ENCODE measurements at places on chromosomes 5 and 9.

DNA sequence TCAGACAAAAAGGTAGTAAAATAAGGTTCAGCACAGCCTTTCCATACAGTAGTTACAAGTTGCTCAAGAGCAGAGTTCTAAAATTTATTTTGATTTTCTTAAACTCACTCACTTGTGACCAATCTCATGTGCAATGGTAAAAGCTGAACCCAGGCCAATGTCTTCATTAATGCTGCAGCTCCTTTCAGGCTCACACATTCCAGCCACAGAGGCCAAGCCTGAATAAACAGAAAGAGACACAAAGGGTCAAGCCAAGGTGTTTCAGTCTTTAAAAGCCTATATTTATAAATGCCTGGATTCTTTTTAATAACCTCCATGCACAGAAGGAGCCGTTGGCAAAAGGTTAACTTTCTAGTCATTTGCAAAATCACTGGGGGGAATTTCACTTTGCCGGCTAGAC is 152.5 kb downstream of the ADAMTS6 start:
- DNase-seq = no peak

DNA sequence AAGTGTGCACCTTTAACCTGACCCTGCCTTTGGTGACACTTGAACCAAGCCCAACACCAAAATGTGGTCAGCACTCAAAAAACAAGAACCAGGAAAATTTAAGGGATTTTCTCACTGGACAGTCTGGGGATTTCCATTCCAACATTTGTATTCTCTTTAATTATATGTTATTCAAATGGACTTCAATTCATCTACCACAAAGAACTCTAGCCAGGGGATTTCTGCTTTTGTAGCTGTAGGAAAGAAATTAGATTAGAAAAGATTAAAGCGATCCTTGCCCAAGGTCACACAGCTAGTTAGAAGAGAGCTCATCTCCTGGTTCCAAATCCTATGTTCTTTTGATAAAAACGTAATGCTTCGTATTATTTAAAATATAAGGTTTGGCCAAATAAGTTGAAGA is 94.8 kb upstream of the JAK2 start:
- DNase-seq = no peak

DNA sequence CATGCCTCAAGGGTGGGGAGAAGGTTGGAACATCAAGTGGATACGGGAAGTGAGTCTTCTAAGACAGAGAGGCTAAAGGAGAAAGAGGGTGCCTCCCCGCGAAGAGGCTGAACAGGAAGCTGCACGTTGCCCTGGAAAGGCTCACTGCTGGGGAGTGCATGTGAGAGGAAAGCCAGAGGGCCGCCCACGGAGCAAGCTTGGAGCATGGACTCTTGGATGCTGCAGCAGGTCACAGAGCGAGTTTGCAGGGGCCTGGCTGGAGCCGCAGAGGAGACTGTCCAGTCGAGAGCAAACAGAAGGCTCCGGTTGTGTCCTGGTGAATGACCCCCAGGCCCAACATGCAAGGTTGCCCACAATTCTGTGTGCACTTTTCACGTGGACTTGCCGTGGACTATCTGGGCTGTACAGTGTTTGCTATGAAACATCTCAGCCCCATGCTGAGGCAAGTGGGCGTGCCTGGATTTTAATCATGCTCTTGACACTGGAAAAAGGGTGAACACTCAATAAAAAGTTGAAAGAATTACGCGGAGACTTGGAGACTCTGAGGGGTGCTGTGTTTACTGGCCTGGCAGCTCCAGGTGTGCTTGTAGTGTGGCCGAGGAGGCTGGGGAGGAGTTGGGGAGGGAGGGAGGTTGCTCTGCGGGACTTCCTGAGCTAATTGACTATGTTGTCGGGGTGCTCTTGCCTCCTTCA is 54.5 kb upstream of the GARNL3 start:
- DNase-seq = no peak

DNA sequence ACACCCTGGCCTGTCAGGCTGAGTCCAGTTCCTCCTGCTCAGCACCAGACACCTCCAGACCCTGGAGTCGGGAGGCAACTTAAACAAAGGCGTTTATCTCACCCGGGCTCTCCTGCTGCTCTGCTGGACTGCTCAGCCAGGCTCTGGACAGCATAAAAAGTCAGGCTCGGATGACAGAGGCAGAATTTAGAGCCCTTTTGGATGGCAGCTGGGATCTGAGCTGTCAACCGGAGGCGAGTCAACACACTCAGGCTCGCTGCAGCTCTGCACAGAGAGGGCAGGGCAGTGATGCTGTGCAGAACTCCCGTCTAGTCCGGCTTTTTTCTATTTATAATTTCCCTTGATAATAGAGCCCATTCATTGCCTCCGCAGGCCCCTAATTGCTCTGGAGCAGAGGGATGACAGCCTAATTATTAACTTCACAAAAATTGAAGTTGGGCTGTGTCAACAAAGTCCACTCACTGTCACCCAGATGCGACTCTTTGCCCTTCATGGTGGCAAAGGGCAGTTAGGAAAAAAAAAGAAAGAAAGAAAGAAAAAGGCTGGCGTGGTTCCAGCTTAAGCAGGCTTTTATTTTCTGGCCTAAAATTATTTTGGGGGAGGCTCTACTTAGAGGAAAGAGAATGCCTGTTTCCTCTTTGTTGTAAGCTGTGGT is 37.6 kb downstream of the STC2 start:
- no peak for DNase-seq

GRCh38 chr9:19720377-19720776 is 68.5 kb downstream of the SLC24A2 start:
- DNase-seq = no peak

DNA sequence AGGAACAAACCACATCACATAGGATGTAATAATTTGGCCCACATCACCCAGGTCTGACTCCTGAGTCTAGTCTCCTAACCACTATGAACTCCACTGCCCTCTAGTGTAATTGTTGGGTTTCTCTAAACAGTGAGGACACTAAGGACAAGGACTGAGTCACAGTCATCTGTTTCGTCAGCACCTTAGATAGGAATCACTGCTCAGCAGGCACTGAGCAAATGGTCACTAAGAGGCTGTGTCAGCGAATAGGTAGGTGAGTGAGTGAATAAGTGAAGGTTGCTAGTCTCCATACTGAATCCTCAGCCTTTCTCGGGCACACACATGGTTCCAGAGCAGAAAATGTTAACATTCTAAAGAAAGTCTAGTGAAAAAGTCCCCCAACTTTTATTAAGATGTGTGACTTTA is 278.6 kb downstream of the SPOCK1 start:
- DNase-seq = no peak

DNA sequence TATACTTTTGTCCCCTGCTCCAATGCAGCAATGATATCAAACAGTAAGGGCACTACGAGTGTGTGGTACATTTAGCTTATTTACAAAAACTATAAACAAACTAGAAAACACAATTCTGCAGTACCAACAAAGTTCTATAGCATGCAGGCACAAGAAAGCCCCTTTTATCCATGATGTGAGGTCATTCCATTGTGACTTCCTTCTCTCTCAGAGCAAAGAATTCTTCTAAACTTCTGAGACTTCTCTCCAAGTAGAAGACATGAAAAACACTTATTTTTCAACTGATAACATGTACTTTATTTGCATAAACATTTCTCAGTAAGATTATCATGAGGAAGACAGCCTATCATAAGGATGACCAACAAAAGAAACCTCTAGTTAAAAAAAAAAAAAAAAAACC is 569.8 kb downstream of the TLE1 start:
- no peak for DNase-seq

- DNase-seq = no peak
Observed at GRCh38 chr5:134127376-134127861, 12.9 kb downstream of the TCF7 start.

DNA sequence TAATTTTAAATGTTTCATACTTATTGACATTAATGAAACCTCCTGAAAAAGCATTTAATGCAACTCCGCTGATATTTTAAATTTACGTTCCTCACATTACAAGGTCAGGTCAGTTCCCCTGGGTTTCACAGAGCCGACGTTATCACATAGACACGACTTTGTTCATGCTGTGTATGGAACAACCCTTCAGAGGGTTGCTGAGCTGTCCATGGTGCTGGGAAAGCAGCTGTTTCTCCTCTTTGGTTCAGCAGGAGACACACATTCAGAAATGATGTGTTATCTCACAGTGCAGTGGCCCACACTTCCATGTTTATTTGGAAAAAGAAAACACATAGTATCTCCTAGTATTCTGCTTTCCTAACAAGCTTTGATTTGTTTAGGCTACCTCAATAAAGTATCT is 53.5 kb downstream of the PPP2R2B start:
- DNase-seq = no peak

DNA sequence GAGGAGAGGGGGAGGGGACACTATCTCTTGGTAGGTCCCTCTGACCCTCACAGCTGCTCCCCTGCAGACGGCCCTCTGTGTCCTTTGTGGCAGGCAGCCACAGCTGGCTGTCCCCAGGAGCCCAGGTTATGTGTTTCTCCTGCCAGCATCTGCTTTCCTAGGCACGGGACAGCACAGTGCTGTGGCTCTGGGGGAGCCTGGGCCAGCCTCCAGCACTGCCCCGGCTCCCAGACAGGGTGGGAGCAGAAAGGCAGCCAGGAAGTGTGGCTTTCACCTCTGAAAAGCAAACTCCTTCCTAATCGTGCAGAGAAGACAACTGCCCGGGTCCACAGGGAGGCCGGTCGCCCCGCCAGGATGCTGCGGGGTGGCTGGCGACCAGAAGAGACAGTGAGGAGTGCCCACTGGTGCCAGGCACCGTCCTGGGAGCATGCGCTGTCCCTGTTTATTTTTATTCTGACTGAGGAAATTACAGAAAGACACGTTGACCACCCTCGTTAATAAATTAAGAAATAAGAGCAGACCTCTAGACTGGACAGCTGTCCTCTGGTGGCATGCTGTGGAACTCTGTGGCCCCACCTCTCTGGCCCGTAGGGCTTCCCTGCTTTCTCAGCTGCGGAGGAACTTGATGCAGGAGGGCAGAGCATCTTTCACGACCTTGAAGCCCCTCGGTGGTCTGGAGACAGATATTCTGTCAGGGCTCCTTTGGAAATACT is 240.3 kb downstream of the FANCC start:
- DNase-seq = no peak

GRCh38 chr5:132295505-132296411 is 1.6 kb downstream of the SLC22A4 start:
- DNase-seq = no peak

DNA sequence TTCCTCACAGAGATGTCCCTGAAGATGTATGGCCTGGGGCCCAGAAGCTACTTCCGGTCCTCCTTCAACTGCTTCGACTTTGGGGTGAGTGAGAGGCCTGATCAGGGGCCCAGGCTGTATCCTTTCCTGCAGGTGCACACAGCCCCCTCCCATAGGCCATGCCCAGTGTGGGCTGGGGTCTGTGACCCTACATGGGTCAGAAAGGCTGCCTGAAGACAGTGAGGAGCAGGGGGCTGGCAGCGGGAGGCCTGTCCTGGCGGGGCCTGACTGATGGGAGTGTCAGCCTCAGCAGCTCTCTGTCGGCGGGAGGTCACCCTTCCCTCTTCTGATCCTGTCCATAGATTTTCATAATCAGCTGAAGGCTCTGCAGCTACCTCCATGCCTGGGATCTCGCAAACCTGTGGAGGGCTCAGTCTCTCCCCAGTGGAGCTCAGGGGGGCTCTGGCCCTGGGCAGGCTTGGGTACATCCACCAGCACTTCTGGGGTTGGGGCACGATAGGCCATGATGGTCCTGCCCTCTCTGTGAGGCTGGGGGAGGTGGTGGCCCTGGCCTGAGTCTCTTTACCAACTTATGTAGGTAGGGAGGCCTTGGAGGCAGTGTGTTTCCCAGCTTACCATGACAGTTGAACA is 98.5 kb downstream of the CACNA1B start:
- no peak for DNase-seq

GRCh38 chr5:164649266-164649665 is 1143.8 kb downstream of the MAT2B start:
- DNase-seq = no peak

DNA sequence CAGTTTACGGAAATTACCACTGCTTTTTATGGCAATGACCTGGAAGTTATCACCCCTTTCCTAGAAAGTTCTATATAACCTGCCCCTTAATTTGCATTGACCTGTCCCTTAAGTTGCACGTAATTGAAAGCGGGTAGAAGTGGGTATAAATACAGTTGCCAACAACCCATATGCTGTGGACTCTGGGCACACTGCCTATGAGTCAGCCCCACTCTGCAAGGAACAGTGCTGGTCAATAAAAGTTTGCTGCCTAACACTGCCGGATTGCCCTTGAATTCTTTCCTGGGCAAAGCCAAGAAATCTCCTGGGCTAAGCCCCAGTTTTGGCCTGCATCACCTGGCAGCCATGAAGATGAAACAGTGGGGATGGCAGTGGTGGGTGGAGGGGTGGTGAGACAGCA is 23.9 kb upstream of the CLPTM1L start:
- no peak for DNase-seq

DNA sequence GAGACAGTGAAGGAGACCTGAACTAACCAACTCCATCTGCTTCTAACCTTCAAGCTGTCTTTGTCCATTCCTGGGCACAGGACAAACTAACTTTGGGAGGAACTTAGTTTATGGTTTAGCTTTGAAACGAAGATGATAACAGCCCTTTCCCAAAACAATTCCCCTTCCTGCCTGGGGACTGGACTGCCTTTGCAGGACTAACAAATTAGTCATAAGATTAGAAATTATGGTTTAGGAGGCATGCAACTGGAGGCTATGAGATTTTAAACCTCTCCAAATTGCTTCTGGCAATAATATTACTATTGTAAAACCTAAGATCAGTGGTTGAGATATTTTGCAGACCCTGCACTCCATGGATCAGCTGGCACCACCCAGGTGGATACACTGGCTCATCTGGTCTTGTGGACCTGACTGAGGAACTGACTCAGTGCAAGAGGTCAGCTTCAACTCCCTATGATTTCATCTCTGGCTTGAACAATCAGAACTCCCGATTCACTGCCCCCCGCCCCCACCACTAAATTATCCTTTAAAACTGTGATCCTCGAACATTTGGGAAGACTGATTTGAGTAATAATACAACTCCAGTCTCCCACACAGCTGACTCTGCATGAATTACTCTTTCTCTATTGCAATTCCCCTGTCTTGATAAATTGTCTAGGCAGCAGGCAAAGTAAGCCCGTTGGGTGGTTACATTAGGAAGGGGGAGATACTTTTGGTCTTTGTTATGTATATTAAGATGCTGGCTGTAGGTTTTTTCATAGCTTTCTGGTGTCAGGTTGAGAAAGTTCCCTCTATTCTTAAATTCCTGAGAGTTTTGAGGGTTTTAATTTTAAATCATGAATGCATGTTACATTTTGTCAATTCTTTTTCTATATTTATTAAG is 213.3 kb downstream of the TSSK1B start:
- no peak for DNase-seq

- no peak for DNase-seq
Observed at GRCh38 chr9:24817756-24818155, 272.1 kb upstream of the IZUMO3 start.

DNA sequence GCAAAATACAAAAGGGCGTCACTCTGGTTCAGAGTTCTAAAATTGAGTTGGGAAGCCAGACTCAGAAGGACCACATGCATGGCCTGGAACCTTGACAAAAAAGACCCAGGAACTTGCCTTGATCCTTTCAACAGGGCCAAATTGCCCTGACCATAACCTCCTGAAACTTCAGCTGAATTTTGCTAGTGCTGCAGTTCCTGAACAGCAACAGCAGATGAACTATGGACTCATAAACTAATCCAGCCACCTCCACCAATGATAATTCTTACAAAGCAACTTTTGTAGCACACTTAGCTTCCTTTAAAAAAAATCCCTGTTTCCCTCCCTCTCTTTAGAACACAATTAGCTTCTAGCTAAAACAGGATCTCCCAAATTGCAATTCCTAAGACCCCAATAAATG is 155.9 kb downstream of the MAT2B start:
- DNase-seq = no peak
